ENCODE measurements at places on chromosomes 2 and 18.

DNA sequence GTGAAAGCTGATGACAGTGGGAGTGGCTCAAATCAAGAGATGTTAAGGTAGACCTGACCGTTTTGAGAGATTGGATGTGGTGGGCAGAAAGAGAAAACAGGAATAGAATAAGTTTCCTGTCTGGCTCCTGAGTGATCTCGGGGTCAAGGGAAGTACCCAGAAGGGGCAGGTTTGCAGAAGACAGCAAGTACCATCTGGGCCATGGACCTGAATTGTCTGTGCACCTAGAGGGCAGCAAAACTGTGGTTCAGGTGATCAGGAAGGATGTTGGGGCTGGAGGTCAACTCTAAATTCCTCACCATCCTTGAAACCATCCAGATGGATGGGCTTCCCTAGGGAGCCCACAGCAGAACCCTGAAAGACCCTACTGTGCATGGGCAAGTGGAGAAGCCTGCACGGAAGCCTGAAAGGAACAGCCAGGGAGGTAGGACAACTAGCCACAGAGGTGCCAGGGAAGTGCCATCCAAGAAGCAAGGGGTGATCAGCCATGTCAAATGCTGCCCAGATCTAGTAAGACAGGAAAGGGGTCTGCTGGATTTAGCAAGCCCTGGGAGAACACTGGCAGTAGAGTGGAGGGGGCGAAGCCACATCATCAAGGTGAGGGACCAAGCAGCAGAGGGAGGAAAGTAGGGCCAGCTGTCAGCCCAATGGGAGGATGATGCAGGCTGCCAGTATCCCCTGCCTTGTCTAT, 8.0 kb downstream of the TEX261 start:
- DNase-seq: no peak

DNA sequence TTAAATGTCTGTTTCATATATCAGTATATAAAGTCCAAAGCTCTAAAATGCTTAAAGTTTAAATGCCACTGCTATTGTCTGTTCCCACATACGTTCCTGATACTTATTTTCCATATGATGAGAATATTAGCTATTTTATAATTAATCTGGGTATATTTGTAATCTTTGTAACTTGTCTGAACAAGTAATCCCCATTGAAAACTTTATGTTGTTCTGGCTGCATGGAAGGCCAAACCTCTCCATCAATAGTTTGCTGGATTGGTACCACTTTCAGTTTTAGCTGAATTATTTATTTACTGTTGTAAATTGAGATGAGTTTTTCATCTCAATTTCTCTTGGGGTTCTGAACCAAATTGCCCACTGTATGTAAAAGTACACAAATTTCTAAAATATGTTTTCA, 1.5 kb downstream of the MBD5 start:
- no peak for DNase-seq

GRCh38 chr18:49756135-49756534, 57.2 kb downstream of the ACAA2 start:
- no peak for DNase-seq

DNA sequence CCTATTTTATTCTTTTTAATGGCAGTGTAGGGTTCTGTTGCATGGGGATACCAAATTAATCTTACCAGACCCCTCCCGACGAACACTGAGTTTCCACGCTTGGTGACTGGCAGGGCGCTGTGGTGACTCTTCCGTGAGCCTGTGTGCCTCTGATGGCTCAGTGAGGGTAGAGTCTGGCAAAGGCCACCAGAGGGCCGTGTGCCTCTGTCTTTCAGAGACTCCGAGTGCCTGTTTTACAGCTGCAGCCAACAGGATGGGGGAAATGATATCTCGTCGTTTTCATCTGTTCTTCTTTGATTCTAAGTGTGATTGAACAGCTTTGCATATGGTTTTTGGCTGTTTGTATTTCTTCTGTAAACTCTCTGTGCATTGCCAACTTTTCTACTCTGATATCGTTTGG, 99.8 kb downstream of the ZNF236 start:
- peak; percentile 23 for DNase-seq

DNA sequence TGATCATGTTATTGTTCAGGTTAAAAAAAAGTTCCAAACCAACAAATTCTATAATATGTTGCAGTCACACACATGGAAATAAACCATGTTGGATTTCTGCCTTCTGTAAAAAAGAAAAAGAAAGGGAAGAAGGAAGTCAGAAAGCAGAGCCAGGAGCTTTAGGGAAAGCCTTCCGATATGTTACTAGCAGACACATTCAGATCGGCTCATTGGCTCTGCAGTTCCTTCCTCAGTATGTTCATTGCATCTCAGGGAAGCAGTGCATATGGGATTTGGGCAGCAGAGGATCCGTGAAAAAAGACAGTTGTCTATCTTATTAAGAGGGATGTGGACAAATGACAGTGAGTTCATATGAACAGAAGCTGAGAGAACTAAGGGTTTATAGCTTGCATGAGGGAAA, 68.1 kb downstream of the KIF5C start:
- DNase-seq: no peak

DNA sequence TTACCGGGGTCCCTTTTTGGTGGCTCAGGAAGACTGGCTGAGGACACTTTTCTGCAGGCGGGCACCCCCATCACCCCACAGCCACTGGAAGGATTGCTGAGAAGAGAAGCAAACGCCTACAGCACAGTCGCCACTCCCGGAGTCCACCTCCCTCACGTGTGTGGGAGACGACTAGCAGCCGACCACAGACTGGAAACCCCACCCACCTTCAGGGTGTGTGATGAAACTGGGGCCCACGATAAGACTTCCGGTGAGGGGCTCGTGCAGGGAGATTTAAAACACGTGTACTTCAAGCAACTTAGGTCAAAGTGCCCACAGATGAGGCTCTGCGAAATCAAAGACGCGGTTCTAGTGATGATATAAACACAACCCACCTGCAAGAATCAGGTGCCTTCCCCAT, 26.3 kb downstream of the MBP start:
- peak; percentile 58 for DNase-seq

DNA sequence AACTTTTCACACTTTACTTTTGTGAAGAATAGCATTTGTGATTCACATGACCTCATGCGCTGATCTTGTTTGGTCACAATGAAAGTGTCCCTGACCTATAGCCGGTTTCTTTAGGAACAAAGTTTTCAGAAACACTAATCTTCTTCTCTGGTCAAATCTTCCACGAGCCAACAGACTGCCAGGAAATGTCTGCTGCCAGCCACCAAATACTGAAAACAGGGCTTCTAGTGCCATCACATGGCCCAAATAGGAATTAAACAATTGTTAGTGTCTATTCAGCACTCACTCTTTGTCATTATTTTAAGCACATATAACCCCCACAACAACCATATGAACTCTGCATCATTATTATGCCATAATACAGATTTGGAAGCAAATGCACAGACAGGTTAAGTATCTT, 286.5 kb upstream of the SYT4 start:
- DNase-seq: no peak

- DNase-seq: no peak
Measured at GRCh38 chr2:206086716-206087350, 859 bp upstream of the INO80D start.

- no peak for DNase-seq
Measured at GRCh38 chr2:226705133-226705886, 94.3 kb downstream of the IRS1 start.

- no peak for DNase-seq
Measured at GRCh38 chr2:45614871-45615415, 3.9 kb upstream of the SRBD1 start.

DNA sequence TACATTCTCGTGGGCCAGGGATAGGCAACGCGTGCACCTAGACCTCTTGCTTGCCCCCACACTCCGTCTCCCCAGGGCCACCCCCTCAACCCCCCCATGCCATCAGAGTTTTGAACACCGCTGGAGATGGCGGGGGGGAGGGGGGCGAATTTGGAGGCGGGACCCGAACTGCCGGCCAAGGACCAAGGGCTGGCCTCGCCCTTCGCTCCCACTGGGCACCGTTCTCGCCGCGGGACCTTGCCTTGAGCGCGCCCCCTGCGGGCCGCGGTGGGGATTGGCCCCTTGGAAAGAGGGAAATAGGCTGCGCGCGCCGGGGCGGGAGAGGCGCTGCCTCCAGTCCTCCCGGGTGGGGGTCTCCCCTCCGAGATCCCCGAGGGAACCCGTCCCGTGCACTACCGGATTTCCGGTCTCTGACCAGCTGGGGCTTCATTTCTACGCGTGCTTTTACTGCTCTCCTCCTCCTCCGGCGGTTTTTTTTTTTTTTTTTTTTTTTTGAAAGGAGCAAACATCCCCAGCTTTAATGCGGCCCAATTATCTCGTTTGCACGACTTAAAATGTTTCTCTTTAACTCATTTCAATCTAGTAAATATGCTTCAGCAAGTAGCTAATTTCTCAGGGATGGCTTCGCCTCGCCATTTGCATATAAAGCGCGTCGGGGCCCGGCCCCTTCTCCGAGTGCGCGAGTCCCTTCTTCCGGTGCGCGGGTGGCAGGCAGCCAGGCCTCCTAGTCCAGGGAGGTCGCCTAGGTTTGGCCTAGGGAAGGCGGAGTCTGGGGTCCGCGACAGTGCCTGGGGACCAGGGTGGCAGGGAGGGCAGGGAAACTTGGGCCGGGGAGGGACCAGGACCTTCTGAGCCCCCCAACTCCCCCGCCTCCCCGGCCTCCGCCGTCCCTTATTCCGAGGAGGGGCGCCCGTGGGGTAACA, 10.0 kb upstream of the GBX2 start:
- peak; percentile 31 for DNase-seq

DNA sequence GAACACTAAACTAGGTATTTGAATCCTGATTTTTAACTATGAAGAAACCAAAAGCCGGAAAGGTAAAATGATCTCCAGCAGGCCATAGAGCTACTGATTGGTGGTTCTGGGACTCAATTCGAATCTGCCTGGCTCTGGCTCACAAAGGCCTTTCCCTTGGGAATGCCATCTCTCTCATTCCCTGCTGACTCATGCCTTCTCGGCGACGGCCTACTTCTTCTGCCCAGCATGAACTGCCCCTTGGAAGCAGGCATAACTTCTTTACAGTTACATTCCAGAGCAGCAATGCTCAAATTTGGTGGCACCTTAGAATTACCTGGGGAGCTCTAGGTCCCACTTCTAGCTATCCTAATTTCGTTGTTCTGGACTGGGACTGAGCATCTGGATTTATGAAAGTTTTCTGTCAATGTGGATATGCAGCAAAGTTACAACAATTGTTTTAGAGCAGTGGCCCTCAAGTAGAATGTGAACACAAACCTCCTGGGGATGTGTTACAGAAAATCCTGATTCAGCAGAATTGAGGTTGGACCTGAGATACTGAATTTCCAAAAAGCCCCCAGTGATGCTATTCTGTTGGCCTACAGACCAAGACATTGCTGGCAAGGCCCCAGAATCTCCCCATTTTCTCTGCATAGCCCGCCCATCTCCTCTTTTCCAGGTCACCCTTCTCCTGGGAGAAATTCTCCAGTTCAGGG, 261.1 kb downstream of the CNTNAP5 start:
- no peak for DNase-seq

GRCh38 chr2:85096616-85097015, 36.6 kb upstream of the TCF7L1 start:
- no peak for DNase-seq

GRCh38 chr2:88212251-88212790, 42.2 kb downstream of the THNSL2 start:
- DNase-seq: no peak

DNA sequence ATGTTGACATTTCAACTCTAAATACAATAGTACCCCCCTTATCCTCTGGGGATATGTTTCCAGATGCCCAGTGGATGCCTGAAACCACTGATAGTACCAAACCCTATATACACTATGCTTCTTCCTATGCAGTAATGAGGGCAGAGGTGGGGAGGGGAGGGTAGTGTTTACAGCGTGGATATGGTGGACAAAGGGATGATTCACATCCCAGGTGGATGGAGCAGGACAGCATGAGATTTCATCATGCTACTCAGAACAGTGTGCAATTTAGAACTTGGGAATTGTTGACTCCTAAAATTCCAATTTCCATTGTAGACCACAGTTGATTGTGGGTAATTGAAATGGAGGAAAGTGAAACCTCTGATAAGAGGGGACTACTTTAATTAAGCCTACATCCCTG, 75.4 kb downstream of the TSN start:
- no peak for DNase-seq

GRCh38 chr2:199463708-199464605, 6.2 kb upstream of the SATB2 start:
- DNase-seq: no peak

DNA sequence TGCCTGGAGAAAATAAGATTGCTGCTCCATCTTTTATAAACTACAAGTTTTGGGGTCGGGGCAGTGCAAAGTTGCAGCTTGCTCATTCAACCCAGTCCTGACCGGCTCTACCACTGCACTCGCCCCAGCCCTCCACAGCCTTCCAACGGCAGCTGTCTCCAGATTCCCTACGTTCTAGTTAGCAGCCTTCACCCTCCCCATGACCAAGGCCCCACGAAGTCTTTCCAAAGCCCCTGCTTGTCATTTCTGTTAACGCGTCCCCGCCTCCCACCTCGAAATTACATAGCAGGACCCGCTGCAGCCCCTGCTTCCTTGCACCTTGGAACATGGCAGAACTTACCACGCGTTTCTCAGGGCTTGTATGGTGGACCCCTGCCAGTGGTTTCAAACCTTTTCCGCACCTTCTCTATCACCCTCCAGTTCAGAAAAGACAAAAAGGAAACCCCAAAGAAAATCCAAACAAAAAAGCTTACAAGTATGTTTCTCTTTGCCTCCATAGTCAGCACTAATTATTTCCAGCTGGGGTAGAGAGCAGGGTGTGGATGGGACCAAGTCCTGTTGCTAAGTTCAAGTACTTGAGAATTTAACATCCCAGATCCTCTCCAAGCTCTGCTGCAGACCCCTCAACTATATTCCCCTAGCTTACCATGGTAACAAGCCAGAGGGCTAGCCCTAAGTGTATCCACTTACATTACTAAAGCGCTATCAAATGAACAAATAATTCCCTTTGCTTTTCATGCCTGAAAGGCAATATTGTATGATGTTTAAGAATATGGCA, 161.5 kb downstream of the TGIF1 start:
- DNase-seq: no peak

DNA sequence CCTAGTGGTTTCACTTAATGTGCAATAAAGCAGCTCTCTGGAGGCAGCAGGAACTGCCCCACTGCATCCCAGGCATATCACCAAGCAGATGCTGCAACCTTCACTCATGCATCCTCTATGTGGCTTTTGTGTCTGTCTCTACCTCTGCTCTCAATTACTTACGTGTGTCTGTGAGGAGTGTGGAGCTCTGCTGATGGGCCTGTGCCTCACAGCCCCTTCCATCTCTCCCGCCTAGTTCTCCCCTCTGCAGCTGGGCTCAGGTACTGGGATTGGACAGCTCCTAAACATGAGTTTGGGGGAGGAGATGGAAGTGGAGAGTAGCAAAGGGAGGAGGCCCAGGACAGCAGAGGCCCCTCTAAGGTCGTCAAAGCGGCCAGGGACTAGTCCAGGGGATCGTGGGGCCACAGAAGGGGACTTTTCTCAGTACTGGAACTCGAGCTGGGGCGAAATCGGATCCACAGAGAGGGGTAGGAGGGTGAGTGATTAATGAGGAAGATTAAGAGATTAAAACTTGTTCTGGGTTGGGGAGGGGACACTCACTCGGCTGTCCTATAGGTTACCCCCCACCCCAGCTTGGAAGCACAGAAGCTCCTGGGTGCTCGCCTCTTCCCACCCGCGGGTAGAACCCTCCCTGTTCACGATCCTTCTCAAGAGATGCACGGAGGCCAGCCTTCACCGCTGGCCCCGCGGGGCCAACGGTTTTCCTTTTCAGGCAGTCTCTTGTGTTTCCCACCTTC, 2.1 kb upstream of the LBX2 start:
- DNase-seq: no peak
